ENCODE measurements at places on chromosomes 13 and 19. TPM values are rescaled to one million over a fixed set of nuclear protein-coding genes. Genes with fewer than 3 reads are reported as not detected.

DNA sequence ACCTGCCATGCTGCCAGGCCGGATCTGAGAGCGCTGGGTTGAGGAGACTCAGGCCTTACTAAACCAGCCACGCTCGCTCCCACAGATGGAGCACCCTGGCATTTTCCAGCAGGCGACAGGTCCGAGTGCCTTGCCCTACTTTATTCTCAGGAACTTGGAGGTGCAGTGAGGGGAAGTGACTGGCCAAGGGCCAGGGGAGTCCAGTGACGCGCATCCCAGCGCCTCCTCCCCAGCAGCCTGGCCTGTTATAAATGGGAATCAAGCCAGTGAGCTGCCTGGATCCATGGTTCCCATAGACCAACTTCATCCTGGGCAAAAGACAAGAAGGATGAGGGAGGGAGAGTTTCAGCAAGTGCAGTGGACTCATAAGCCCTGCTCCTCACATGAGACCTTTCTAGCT is 35.5 kb downstream of the TMED1 start:
- DNase-seq, result no peak

- no peak for DNase-seq
Observed at GRCh38 chr19:29577649-29577963, 28.5 kb upstream of the POP4 start.

- DNase-seq, result no peak
Observed at GRCh38 chr19:17467471-17468301, 2.6 kb upstream of the SLC27A1 start.

DNA sequence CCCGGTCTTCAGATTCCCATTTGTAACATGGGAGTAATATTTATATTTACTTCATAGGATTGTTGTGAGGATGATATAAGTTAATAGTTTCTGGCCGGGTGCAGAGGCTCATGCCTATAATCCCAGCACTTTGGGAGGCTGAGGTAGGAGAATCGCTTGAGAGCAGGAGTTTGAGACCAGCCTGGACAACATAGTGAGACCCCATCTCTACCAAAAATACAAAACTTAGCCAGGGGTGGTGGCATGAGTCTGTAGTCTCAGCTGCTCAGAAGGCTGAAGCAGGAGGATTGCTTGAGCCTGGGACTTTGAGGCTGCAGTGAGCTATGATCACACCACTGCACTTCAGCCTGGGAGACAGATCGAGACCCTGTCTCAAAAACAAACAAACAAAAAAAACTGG is 11.2 kb downstream of the CATSPERG start:
- DNase-seq, result no peak

UNC13A gene
- 0.04 TPM for total RNA-seq

Data from H4 (cell line).